ENCODE measurements at places on chromosomes 5 and 9.

- H3K4me3 ChIP-seq, result no peak overlapping the region
- H3K4me1 ChIP-seq, result no peaks in the 10 kb centered on the region
- no peak for DNase-seq
- H3K36me3 ChIP-seq, result no peaks in the 10 kb centered on the region
Observed at GRCh38 chr9:82593501-82593900, 469.4 kb downstream of the RASEF start.

DNA sequence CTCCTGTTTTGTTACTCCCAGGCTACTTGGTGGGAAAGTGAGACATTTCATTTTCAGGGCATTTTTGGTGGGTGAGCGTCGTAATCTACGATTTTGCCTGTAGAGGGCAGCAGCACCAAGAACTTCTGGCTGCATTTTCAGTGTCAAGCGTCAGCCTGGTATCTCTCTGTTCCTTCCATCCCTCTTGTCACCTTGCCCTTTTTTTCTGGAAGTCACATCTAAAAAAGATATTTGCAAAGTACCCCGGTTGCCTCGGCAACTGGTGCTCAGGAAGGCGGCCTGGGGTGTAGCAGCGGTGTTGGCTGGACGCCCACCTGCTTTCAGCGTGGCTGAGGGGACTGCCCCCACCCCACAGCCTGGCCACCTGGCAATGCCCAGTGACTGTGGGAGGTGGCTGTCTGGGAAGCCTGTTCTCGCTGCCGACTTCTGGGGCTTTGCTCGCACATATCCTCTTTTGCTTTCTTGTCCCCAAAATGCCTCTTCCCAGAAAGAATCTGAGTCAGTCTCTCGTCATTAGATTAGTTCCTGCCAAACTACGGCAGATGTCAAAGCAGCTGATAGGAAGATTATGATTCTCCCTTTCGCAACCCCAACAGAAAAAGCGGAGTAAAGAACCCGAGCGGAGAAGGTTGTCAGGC lies 84.5 kb downstream of the ACER2 start:
- no peaks in the 10 kb centered on the region for H3K4me1 ChIP-seq
- no peaks in the 10 kb centered on the region for H3K36me3 ChIP-seq
- H3K27me3 ChIP-seq, result no peaks in the 10 kb centered on the region

GRCh38 chr9:88216126-88216995 lies 78.1 kb upstream of the SPATA31C2 start:
- no peaks in the 10 kb centered on the region for H3K4me1 ChIP-seq
- no peaks in the 10 kb centered on the region for H3K27me3 ChIP-seq
- no peak for DNase-seq
- no peak overlapping the region for H3K4me3 ChIP-seq

DNA sequence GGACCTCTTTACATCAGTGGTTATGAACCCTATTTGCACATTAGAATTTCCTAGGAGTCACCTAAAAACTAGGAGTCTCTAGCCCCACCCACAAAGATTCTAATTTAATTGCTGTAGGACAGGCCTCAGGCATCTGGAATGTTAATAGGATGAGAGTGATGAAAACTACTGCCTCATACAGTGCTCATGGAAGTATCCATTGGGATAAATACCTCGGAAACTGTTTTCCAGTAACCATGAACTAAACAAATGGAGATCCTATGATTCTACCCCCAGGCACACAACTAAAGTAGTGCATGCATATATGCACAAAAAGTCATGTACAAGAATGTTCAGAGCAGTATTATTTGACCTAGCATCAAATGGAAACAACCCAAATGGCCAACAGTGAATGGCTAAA lies 286.3 kb downstream of the DNAH5 start:
- no peak for DNase-seq
- H3K4me3 ChIP-seq, result no peak overlapping the region
- H3K36me3 ChIP-seq, result no peaks in the 10 kb centered on the region
- no peaks in the 10 kb centered on the region for H3K4me1 ChIP-seq

DNA sequence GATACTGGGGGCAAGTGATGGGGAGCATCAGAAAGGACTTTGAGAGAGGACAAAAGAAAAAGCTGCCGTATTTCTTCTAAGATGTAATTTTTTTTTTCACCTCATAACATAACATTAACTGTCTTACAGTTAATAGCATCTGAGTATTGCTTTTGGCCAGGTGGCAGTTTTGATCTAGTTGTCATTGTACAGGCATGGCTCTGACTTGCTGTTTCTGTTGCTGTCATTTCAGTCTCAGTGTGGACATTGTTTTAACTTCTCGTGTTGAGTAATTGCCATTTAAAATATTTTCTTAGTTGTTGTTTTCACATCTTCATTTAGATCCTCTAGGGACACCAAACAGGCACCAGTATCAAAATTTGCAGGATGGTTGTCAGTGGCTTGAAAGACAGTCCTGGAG lies 12.4 kb downstream of the SMAD5 start:
- H3K27me3 ChIP-seq, result no peaks in the 10 kb centered on the region
- no peak for DNase-seq
- no peaks in the 10 kb centered on the region for H3K36me3 ChIP-seq
- H3K27ac ChIP-seq, result no peak overlapping the region
- H3K4me1 ChIP-seq, result peaks cover 5% of the 10 kb centered on the region

DNA sequence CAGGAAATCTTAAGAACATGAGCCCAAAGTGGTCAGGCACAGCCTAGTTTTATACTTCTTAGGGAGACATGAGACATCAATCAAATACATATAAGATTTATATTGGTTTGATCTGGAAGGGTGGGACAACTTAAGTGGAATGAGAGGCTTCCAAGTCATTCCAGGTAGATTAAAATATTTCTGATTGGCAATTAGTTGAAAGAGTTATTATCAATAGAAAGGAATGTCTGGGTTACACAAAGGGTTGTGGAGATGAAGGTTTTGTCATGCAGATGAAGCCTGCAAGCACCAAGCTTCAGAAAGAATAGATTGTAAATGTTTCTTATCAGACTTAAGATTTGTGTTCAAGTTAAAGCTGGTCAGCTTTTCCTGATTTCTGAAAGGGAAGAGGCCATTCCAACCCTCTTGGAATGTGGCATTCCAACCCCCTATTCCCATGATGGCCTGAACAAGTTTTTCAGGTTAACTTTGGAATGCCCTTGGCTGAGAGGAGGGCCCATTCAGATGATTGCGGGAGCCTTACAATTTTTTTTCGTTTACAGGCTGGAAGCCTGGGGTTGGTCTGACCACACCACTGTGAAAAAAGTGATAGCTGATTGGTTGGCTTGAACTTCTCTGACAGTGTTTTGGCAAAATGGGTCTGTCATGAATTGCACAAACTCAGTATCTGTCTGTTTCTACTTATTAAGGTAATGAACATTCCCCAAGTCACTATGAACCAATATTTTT lies 245.6 kb upstream of the RAI14 start:
- H3K27ac ChIP-seq, result no peak overlapping the region
- no peak for DNase-seq
- H3K36me3 ChIP-seq, result no peaks in the 10 kb centered on the region
- no peaks in the 10 kb centered on the region for H3K27me3 ChIP-seq

GRCh38 chr9:117340422-117340821 lies 74.4 kb downstream of the ASTN2 start:
- no peak overlapping the region for H3K4me3 ChIP-seq
- H3K27me3 ChIP-seq, result no peaks in the 10 kb centered on the region
- H3K27ac ChIP-seq, result no peak overlapping the region
- no peaks in the 10 kb centered on the region for H3K36me3 ChIP-seq
- H3K4me1 ChIP-seq, result no peaks in the 10 kb centered on the region
